GM23248 (cell line): ENCODE measurements at places on chromosomes 7 and 10. TPM values are rescaled to one million over a fixed set of nuclear protein-coding genes. Genes with fewer than 3 reads are reported as not detected.

- DNase-seq, result no peak
Measured at GRCh38 chr10:130924138-130924819, 387.2 kb downstream of the TCERG1L start.

DNA sequence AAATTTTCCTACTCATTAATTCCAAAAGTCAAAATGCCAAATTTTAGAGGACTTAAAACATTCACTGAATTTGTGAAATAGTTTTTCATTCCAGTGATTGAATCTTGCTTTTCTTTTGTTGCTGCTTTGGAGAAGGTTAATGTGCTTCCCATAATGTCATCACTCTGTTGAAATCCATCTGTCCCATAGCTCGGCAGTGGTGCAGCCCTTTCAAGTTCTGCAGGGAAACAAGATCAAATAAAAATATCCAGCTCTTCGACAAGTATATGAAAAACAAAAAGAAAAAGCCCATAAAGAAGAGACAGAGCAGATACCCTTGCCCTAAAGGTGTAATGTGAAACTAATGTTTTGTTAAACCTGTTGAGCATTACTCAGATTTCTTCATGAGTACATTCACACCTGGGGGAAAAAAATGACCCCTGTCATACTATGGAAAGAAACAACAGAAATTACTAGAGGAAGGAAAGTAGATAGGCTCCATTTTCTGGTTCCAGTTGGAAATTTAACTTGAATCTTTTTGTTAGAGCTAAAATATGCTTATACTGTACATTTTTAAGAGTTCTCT, 35.1 kb downstream of the AGR3 start:
- DNase-seq, result no peak

- peak; percentile 72 for DNase-seq
Measured at GRCh38 chr10:51699145-51699474, 285 bp downstream of the CSTF2T start.

DNA sequence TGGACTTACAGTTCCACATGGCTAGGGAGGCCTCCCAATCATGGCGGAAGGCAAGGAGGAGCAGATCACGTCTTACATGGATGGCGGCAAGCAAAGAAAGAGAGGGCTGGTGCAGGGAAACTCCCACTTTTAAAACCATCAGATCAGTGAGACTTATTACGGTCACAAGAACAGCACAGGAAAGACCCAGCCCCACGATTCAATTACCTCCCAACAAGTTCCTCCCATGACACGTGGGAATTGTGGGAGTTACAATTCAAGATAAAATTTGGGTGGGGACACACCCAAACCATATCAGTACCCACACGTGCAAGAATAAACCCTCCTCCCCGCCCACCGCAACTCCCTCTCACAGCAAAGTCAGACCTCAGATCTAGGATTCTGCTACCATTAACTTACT, 4.5 kb upstream of the AIFM2 start:
- no peak for DNase-seq

DNA sequence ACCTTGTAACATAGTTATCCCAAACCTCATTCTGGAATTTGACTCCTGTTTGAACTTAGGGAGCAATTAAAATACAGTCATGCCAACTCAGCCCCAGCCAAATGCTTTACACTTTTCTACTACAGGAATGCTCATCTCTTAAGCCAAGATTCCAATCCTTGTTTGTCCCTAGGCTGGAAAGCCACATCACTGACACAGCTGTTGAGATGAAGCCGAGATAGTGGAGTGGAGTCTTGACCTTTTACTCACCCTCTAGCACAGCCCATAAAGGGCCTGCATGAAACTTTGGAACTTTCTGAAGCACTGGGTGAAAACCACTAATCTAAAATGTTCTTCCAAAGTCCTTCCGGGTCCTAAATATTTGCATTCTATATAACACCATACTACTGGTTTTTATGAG, 247.3 kb downstream of the ETV1 start:
- peak; percentile 81 for DNase-seq

DNA sequence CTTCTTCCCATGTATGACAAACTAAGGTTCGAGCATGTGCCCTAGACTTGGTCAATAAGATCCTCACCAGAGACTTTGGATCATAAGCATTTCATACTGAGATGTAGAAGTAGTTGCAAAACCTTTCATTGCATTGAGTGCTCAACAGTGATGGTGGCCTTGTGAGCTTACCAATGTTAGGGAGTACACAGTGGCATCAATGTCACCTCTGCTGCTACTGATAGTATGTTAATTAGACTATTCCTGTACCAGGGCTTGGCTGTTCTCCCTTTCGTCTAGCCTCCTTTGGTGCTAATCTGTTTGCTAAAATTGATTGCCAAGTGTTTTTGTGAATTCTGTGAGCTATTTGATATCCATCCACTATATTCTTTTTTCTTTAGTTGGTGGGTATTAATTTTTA, 264.5 kb upstream of the SEMA3C start:
- no peak for DNase-seq

TMEM176B gene
- total RNA-seq, result not detected in 2 replicates

RTKN2 gene
- under 0.01 and 0.11 TPM in 2 replicates for total RNA-seq

ABCB1 gene
- 0.11 TPM in 1 of 2 replicates, not detected in the other for total RNA-seq

AKR1C2 gene
- 9.6 and 13.7 TPM in 2 replicates for total RNA-seq

ANXA8L1 gene
- 2.2 and 6.6 TPM in 2 replicates for total RNA-seq
